CD4-positive, alpha-beta T cell treated with Interleukin-2 at 100 ng/mL for 4 hours (primary cell): ENCODE measurements at places on chromosomes 13 and 19.

GRCh38 chr19:33159893-33160292 lies 28.0 kb downstream of the WDR88 start:
- DNase-seq, result no peak

DNA sequence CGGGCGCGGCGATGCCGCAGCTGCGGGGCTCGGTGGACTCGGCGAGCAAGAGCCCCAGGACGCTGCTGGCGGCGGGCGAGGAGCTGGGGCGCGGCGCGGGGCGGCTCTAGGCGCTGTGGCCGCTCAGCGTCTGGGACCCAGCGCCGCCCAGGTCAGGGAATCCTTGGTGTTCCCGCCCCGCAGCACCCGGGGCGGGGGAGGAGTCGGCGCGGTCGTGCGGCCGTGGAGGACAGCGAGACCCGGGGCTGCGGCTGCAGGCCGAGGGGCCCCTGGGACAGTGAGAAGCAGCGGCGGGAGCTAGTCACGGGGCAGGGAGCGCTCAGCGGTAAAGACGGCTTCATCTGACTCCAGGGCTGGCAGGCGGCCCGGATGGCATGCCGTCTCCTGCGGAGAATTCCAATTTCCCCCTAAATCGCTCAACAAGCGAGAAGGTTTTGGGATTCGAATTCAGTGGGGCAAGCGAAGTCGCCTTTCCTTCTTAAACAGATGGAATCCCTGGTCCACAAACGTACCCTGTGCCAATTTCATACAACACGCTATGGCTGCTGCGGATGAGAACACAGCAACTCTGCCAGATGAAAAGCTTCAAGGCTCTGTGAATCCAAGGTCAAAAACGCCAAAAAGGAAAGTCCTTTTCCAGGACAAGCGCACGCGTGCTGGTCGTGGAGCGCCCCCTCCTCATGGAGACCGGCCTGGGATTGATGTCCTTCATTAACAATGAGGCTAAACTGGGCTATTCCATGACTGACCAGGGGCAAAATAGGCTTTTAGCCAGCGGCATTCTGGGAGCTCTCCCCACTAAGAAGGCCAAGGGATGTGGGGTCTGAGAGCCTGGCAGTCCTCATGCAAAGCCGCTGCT lies 4.2 kb upstream of the ZSCAN4 start:
- no peak for DNase-seq

GRCh38 chr19:18300930-18301717 lies 19.7 kb upstream of the JUND start:
- no peak for DNase-seq

GRCh38 chr13:93687261-93687660 lies 460.7 kb downstream of the GPC6 start:
- no peak for DNase-seq

DNA sequence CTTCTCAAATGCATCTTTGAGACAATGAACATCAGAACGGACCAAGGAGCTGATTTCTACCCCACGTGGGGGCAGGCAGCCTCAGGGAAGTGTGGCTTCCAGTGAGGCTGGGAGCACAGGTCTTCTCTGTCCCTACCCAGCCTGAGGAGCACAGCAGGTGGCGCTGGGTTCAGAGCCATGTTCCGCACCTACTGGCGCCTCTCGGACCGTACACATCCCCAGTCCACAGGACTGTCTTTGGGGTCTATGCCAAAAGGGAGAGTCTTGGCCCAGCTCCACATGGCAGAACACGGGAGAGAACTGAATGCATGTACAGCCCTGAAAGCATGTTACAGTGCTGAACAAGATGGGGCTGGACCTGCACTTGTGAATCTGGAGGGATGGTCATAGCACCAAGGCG lies 22.6 kb downstream of the SUGP1 start:
- no peak for DNase-seq

- DNase-seq, result no peak
These were observed 340.8 kb downstream of the KLF5 start for GRCh38 chr13:73399347-73400216.
